ENCODE measurements at places on chromosomes 11 and 22. TPM values are rescaled to one million over a fixed set of nuclear protein-coding genes. Genes with fewer than 3 reads are reported as not detected.

Gene FXYD6
- not detected for total RNA-seq

Gene UBQLNL
- under 0.01 TPM for total RNA-seq

Gene CCDC83
- not detected for total RNA-seq

Gene FOLH1
- 0.85 TPM for total RNA-seq

Gene MMP7
- total RNA-seq, result 0.18 TPM

Gene POU2F3
- under 0.01 TPM for total RNA-seq

Gene FOLR1
- total RNA-seq, result not detected

Gene ASRGL1
- 28.3 TPM for total RNA-seq

Gene IGSF9B
- 0.09 TPM for total RNA-seq

Gene PANX3
- not detected for total RNA-seq

Gene PIH1D2
- 0.38 TPM for total RNA-seq

Gene DSCAML1
- not detected for total RNA-seq

Gene OR51I1
- not detected for total RNA-seq

Gene C11orf87
- not detected for total RNA-seq

Gene VPREB1
- not detected for total RNA-seq

Gene CD3D
- total RNA-seq, result not detected

Gene DEFB131B
- not detected for total RNA-seq

Gene MS4A3
- total RNA-seq, result not detected

Gene DERL3
- total RNA-seq, result 0.63 TPM

Gene PRDM11
- 5.7 TPM for total RNA-seq

Gene NDUFA6
- total RNA-seq, result 48.8 TPM

Gene CHRDL2
- total RNA-seq, result not detected

Gene CRACR2B
- total RNA-seq, result 4.8 TPM

Gene MRGPRX3
- 0.09 TPM for total RNA-seq

Gene ZFP91
- total RNA-seq, result 39.6 TPM

Gene NLRP14
- total RNA-seq, result 0.09 TPM

Gene WNT11
- total RNA-seq, result 0.09 TPM

Gene OR52N4
- total RNA-seq, result not detected

Gene C11orf97
- not detected for total RNA-seq

Gene PAMR1
- total RNA-seq, result 0.56 TPM

Gene MS4A6E
- not detected for total RNA-seq

Gene ZDHHC24
- 13.4 TPM for total RNA-seq

Gene MMP12
- 0.28 TPM for total RNA-seq

Gene SLC35E4
- 20.7 TPM for total RNA-seq

Gene ZNF280A
- total RNA-seq, result not detected

Gene OPCML
- not detected for total RNA-seq
